Muscle of back (tissue), 13 donors: ENCODE measurements at places on chromosomes 4 and X.

DNA sequence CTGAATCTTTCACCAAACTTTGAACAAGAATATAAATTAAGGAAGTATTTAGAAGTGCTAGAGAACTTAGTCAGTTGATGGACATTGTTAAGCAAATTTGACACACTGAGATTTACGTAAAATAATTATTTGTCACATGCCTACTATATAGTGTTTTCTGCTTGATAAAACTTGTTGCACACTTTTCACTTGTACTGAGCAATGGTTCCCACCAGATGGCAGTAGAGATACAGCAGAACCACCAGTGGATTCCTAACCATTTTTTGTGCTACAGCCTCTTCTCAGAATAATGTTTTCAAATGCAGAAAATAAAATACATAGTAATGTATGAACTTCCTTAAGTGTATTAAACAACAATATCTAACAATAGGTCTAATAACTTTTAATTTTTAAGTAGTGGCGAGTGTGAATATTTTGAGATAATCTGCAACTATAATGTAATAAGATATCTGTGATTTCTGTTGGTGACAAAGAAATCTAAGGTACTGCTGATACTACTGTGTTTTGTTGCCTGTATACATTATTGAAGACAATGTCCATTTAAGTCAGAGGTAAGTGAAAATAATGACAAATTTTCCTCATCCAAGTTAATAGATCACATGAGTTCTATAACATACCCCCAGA, 81.2 kb downstream of the APOOL start:
- DNase-seq, result peak; percentile 25

- no peak for DNase-seq
Observed at GRCh38 chr4:107148904-107149303, 112.8 kb upstream of the DKK2 start.

GRCh38 chr4:82688091-82688795, 110.4 kb downstream of the SCD5 start:
- peak; percentile 3 for DNase-seq

GRCh38 chrX:119477812-119478232, 9.6 kb downstream of the SLC25A5 start:
- DNase-seq, result no peak

GRCh38 chr4:8028368-8028767, 88.7 kb upstream of the AFAP1 start:
- no peak for DNase-seq

- DNase-seq, result no peak
Observed at GRCh38 chr4:10082459-10083272, 33.9 kb downstream of the WDR1 start.

- DNase-seq, result peak; percentile 76
Observed at GRCh38 chr4:112938461-112939058, 110.9 kb upstream of the ANK2 start.

DNA sequence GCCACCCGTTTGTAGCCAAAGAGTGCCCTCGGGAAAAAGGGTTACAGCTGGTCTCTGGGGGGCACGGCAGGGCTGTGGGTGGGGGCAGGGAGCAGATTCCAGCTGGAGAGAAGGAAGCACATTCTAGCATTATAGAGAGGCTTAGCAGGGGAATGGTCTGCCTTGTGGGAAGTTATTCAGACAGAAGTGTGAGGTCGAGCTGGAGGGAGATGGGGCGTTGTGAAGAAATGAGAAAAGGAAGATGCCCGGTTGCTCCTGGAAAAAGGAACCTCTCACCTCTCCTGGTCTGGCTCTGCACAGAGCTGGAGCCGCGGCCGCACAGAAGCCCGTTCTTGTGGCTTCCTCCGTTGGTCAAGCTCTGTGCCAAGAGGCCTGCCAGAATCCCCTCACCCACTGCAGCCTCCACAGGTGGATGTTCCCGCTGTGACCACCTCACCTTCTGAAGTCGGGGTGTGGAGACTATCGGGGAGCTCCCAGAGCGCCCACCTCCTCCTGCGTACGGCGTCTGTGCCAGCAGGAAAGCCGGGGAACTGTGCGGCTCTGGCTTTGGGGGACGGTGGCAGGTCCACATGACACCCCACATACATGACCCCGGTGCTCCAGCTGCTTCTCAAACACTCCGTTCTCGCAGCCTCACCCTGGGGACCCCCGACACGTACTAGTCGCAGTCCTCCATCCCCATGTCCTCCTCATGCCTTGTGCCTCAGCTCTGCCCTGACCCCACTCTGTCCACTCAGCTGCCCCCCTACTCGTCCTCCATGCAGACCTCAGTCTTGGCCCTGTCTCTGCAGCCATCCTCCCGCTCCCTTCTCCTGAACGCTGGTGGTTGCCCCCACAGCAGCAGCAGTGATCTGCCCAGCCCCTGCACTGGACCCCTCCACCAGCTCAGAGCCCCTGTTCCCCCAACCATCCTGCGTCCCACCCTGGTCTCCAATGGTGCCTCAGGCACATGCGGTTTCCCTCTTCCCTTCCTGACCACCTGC, 52.2 kb upstream of the HGFAC start:
- no peak for DNase-seq

DNA sequence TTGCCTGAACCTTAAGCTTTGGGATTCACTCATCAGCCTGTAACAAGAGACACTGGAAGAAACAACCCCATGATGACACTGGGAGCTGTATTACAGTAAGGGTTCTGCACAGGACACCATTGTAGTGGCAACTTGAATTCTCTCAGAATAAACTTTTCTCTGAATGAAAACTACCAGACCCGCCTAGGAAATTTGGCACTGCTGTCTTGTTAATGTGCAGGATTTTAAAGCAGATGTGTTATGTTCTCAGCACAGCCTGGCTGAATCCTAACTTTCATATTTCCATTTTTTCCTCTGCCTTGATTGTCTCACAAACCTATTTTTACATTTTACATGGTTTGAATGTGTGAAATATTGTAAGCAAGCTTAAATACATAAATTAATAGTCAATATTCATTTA, 253.6 kb downstream of the UNC5C start:
- no peak for DNase-seq

DNA sequence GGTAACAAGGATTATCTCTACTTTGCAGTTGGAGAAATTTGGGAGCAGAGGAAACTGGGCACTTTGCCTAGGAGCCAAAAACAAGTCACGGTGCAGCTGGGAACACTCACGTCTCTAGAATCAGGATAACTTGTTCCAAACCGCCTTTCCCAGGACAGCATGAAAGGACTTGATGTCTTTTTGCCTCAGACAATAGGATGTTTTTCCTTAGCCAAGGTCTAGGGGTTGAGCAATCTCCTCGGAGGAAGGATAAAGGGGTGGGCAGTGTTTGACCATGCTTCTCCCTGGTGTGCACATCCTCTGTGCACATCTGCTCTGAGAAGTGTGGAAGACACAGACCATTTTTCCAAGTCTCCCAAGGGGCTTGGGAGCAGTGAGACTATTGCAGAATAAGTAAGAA, 1.7 kb upstream of the SPARCL1 start:
- peak; percentile 84 for DNase-seq

GRCh38 chr4:119034276-119035008, 101.2 kb upstream of the MYOZ2 start:
- DNase-seq, result no peak

DNA sequence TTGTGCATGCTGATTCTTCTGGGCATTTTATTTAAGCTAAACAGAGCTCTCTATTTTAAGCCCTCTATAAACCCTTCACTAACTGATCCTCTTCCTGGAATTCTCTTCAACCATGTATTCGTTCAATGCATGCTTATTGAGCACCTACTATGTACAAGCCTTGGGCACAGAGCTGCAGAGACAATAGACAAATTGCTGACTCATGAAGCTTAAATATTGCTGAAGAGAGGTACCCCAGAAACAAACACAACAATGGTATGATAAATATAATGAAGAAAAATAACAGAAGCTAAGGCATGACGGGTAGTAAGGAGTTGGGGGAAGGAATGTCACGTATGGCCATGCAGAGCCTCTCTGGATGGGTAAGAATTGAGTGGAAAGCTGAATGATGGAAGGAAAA, 222.2 kb downstream of the PPARGC1A start:
- DNase-seq, result no peak

- no peak for DNase-seq
Observed at GRCh38 chrX:11611965-11612364, 53.8 kb downstream of the ARHGAP6 start.

DNA sequence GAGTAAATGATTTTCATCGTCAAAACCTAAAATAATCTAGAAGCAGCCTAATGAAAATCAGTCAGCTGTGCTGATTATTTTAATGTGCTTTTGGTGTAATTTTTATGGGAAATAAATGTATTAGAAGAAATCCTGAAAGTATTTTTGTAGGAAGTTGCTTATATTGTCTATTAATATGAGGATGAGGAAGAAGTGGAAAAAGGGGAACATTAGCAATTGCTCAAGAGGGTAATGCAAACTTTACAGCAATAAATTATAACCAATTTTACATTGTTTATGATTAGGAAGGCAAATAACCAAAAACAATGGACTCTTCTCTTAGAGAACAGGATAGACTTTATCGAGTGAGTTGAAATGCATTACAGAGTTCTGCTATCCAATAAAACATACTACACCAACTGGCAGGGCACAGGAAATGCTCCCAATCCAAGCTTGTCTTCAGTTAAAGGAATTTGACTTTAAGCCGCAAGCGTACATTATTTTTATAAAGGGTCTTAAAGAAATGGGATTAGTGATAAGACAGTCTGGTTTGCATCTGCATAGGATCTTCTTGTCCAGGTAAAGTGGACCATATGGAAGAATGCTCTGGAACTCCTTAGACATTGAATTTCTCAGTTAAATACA, 374.8 kb downstream of the PDGFC start:
- DNase-seq, result no peak

DNA sequence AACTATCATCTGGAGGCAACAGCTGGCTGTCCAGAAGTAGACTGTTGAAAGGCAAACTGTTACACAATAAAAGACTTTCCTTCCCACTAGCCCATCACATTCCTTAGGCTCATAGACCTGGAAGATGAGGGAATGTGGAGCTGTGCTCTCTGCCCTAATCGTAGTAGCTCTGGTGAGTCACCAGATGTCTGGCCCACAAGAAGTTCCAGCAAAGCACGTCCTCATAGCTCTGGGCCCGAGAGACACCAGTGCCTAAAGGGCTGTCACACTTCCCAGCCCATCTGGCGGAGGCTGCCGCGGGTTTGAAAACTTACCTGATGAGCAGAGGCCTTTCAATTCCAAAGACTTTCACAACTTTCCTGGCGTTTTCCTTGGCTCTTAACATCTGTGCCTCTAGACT, 81.7 kb upstream of the STOX2 start:
- DNase-seq, result peak; percentile 36

DNA sequence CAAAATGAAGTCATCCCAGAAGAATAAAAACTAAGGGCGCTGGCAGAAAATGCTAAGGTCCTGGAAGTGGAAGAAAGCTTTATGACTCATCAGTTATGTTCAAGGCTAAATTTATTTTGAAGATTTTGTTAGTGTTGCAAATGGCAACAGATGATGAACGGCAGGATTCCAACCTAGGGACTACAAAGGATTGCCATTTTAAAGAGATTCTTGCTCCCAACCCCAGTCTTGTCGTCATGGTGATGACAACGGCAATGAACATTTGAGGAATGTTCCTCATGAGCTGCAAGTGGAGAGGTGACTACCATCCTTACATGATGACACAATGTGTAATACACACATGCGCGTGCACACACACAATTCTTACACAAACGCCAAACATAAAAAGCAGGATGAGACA, 54.4 kb upstream of the FTHL17 start:
- no peak for DNase-seq

- DNase-seq, result no peak
Observed at GRCh38 chr4:135114079-135114478, 912.5 kb upstream of the PABPC4L start.

DNA sequence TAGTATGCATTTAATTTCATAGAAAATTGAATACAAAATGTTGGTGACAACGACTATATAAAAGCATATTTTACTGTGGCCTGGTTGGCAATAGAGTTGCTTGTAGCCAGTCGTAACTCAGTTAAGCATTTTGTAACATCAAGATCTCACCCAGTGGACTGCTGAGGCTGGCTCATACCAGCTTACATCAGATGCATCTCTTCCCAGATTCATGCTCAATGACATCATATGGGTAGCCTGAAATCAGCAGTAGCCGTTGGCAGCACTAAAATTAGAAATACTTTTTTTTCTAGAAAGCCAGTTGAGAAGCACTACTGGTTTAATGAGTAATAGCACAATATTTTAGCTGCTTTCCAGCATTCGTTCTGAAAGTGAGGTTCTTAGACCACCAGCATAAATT, 341.2 kb downstream of the TECRL start:
- no peak for DNase-seq

GRCh38 chrX:5802391-5802790, 426.3 kb downstream of the NLGN4X start:
- no peak for DNase-seq

DNA sequence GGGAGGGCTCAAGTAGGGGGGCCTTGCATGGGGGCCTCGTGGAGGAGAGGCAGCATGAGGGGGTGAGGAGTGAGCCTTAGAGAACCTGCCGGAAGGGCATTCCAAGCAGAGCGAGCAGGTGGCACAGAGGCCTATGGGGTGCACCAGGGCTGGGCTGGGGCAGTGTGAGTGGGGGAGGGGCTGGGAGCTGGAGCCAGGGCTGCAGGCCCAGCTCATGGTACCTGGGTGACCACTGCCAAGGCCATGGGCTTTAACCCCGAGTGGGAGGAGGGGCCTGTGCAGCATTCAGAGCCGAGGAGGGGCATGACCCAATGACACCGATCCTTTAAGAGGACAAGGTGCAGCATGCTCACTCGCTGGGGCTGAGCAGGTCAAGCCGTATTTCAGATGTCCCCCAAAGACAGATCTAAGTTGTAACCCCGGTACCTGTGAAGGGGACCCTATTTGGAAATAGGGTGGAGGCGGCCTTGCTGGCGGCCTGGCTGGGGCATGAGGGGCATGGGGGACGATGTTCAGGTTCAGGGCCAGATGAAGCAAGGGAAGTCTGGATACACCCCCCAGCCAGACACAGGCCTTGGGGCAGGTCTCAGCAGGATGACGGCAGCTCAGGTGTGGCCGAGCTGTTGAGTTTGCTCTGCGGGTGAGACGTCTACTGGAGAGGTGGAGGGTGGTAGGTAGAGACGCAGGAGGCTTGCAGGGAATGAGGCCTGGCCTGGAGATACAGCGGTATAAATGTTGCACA, 137.0 kb downstream of the CPZ start:
- no peak for DNase-seq

- DNase-seq, result no peak
Observed at GRCh38 chr4:40205259-40206198, 8.7 kb downstream of the RHOH start.

GRCh38 chr4:109171070-109171469, 131.4 kb downstream of the COL25A1 start:
- no peak for DNase-seq

DNA sequence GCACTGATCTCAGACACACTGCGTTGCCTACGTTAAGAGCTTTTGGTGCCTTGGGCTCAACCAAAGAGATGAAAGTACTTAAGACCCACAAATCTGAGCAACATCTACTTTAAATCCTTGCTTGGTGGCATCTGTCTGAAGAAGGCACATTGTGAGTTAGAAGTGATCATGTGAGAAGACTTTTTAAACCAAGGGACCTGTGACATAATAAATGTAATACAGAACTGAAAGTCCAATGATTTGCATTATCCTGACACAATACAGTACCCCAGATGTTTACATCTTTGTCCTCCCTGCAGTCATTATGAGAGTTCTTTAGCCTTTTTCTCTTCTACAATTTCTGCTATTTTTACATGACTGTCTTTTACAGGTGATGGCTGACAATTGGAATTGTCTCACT, 96.7 kb upstream of the FTHL17 start:
- DNase-seq, result no peak
